ENCODE measurements at places on chromosomes 2 and 18.

DNA sequence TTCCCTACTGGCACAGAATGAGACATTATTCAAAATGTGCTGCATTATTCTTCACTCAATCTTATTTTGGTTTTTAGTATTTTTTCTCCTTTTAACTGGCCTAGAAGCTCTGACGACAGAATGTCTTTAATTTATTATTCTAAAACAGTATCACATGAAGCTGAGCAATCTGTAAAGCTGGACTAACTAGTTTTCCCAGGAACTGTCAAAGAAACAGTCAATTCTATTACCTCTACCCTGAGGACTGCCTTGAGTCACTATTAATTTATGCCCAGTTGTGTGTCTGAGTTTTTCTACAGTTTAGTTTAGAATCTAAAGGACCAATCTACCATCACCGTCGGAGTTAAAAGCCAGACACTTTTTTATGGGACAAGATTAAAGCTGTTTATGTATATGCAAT is 31.6 kb downstream of the MBD2 start:
- no peak for DNase-seq

GRCh38 chr2:120624738-120625446 is 110.8 kb upstream of the GLI2 start:
- DNase-seq, result no peak

- no peak for DNase-seq
These were observed 60.2 kb downstream of the E2F6 start for GRCh38 chr2:11405599-11406266.

- DNase-seq, result no peak
These were observed 135.9 kb upstream of the SIX3 start for GRCh38 chr2:44805401-44806235.

- DNase-seq, result peak; percentile 73
These were observed 54.2 kb upstream of the POMC start for GRCh38 chr2:25222477-25223121.

DNA sequence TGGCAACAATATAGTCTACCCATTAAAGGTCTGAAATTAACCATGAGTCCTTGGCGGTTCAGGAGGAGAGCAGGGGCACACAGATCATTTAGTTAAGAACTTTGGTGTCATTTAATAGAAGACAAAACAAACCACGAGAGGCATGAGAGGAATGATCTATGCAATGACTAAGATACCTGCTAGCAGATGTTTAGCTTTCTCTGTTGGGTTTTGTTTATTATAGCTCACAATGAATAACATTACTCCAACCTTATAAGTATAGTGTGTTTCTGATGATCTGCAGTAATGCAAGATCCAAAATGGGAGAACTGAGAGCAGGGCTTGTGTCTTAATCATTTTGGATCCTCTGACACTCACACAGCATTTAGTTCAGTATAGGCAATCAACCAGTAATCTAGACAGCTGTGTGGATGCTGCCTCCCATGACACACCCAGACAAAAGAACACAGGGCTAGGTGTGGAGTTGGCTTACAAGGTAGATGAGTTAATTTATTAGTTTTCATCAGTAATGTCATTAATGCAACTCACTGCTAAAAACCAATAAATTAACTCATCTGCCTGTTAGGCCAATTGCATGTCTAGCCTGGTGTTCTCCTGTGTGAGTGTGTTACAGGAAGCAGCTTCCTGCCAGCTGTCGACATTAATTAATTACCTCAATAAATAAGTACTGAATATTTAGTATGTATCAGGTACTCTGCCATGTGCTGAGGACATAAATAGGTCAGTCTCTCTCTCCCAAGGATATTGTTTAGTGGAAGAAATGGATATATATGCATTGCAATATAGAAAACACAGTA is 92.3 kb downstream of the CLIP4 start:
- no peak for DNase-seq

DNA sequence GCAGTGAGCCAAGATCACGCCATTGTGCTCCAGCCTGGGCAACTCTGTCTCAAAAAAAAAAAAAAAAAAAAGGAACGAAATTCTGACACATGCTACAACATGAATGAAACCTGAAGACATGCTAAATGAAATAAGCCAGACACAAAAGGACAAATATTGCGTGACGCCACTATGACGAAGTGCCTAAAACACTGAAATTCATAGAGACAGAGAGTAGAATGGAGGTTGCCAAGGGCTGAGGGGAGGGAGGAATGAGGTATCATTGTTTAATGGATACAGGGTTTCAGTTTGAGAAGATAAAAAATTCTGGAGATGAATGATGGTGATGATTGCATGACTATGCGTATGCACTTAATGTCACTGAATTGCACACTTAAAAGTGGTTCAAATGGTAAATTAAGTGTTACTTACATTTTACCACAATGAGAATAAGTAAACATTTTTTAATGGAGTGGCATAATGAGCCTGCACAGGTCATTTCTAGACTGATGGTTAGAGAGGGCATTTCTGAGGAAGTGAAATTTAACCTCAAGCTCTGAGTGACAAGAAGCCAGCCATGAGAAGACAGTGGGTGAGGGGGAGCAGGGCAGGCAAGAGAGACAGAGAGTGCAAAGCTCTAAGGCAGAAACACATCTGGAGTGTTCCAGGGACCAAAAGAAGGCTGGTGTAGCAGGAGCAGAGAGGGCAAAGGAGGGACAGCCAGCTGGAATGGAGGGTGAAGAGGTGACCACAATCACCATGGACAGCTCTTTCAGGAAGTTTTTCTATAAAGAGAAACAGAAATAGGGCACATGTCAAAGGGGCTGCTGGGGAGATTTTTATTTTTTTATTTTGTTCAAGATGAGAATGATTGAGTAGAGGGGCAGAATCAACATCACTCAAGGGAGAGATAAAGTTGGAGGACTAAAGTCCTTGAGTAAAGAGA is 20.6 kb upstream of the EXOC6B start:
- DNase-seq, result no peak
